ENCODE measurements at places on chromosomes 1 and 21.

GRCh38 chr1:223261914-223262313 is 102.1 kb downstream of the SUSD4 start:
- DNase-seq = no peak

DNA sequence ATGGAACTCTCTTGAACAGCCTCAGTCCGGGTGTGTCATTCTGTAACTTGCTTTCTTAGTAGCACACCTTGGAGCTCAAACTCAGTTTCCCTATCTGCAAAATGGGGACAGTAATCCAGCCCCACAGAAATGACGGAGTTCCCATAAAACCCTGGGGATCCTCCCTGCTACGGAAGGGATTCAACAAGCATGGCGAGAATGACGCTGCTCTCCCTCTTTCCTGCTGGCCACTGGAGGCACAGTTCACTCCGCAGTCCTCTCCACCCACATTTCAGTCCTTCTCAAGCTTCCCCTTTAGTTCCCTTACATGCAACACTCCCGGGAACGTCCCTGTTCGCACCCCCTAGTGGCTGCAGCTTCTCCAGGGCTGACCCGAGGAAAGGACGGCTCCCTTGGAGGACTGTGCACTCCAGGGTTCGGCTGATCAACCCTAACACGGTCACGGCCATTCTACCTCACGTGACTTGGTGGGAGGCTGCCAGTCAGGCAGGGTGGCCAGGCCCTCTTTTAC is 20.6 kb downstream of the RUNX3 start:
- DNase-seq = no peak

GRCh38 chr1:31745946-31746670 is 18.0 kb downstream of the ADGRB2 start:
- DNase-seq = peak; percentile 82

GRCh38 chr1:37893673-37894072 is 34.3 kb upstream of the MTF1 start:
- no peak for DNase-seq

- no peak for DNase-seq
These were observed 23.9 kb downstream of the ITSN1 start for GRCh38 chr21:33666153-33666552.

DNA sequence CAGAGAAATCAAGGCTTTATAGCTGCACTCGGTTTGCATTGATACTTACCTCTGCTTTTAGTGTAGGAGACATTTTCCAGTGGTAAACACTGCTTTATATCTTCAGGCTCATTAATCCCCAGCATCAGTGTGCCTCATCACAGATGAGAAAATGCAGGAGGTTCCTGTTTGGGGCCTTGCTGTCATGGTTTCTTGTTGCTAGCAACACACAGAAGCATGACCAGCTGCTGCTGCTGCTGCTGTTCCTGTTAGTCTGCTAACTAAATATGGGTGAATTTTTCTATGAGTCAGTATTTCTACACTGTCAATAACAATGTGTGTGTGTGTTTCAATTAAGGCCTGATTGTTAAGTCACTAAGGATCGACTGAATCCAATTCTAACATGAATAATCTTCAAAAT is 85.8 kb upstream of the RGS1 start:
- peak; percentile 67 for DNase-seq

DNA sequence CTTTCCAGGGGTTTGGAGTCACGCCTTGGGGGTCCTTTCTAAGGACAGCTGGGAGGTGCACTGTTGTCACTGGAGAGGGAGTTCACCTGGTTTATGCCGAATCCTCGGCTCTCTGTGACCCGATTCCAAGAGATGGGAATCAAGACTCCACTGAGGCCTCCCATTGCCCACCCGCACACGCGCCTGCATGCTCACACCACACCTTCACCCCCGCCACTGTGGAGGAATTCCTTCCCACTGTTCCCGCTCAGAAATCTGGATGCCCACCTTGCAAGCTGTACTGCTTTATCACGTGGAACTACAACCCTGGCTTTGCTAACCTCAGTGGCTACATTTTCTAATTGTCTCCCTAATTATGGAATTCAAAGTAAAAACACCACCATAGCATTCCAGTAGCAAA is 29.2 kb downstream of the PGBD5 start:
- DNase-seq = no peak
